ENCODE measurements at places on chromosomes 11 and 22. TPM values are rescaled to one million over a fixed set of nuclear protein-coding genes. Genes with fewer than 3 reads are reported as not detected.
A peak's percentile ranks its signal among the peaks of the same experiment; 100 is the strongest.

The MB gene
- not detected for total RNA-seq

The TSGA10IP gene
- total RNA-seq: not detected

The C1QTNF4 gene
- total RNA-seq: not detected

The MYBPC3 gene
- total RNA-seq: 0.67 TPM

The NXPE1 gene
- not detected for total RNA-seq

The ZBED4 gene
- total RNA-seq: 14.7 TPM

DNA sequence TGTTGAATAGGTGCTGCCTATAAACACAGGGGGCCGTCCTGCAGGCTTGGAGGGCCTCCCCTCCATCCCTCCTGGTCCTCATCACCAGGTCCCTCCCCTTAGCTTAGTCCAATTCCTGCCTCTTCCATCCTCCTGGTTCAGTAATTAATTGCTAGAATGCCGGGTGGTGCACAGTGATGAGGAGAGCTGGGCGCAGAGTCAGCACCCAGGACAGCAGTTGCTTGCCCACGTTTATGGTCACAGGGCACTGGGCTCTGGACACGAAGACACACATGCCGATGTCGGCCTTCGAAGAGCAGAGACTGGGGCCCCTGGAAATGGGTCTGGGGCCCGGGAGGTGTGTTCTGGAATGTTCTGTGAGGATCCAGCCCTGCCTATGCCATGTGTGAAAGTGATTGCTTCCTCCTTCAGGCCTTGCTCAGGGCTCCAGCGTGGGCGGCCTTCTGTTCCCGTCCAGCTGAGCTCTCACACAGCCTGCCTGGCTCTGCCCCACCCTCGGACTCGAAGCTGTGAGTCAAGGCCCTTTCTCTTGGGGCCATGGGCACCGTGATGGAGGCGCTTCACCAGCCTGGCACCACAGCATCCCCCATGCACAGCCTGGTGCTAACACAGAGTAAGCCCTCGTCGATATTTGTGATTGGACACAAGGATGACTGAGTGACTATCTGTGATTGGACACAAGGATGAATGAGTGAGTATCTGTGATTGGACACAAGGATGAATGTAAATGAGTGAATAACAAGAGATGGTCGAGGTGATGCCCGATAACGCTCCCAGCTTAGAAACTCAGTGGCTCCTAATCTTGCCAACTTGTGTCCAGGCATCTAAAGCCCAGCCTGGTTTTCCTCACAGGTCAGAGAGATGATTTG lies 884.7 kb downstream of the BRD1 start:
- no peaks in the 10 kb centered on the region for H3K36me3 ChIP-seq
- no peaks in the 10 kb centered on the region for H3K4me1 ChIP-seq
- H3K4me3 ChIP-seq: no peak overlapping the region
- H3K27ac ChIP-seq: no peak overlapping the region
- no peaks in the 10 kb centered on the region for H3K27me3 ChIP-seq
- DNase-seq: no peak

GRCh38 chr11:10418259-10418949 lies 36.7 kb upstream of the AMPD3 start:
- no peaks in the 10 kb centered on the region for H3K27me3 ChIP-seq
- no peaks in the 10 kb centered on the region for H3K36me3 ChIP-seq
- DNase-seq: no peak
- H3K4me1 ChIP-seq: peaks cover 14% of the 10 kb centered on the region

DNA sequence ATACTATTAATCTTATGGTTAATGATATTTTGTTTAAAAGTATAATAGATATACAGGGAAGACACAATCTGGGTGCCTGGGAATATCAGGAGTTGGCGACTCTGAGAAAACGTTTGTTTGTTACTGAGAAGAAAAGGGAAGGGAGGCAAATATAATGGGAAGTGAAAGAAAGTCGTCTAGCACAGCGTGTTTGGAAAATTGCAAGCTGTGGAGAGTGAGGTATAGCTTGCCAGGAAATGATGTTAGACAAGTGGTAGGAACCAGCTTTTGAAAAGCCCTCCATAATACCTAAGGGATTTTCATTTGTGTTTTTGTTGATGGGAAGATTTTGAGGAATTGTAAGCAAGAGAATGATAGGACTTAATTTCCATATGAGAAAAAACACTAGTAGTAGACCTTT lies 322.2 kb downstream of the LUZP2 start:
- no peak for DNase-seq
- no peaks in the 10 kb centered on the region for H3K36me3 ChIP-seq
- no peak overlapping the region for H3K27ac ChIP-seq

DNA sequence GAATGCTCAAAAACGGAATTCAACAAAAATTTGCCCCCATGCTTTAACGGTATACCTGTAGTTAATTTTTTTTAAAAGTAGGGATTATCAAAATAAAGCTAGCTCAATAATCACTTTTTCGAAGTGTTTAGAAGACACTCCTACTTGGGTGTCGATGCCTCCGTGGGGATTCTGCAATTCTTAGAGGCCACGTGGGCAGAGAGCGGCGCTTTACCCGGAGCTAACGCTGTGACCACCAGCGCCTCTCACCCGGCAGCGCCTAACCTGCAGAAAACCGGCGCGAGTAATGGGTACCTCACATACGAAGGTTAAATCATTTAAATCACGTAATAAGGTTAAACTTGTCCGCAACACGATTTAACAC lies 583 bp downstream of the TAF1D start:
- no peak for DNase-seq
- H3K27ac ChIP-seq: peak overlapping the region; percentile 90
- H3K4me1 ChIP-seq: peaks cover 39% of the 10 kb centered on the region
- H3K4me3 ChIP-seq: peak overlapping the region; percentile 73

GRCh38 chr11:21446939-21447590 lies 745.8 kb upstream of the ANO5 start:
- H3K27ac ChIP-seq: no peak overlapping the region
- no peaks in the 10 kb centered on the region for H3K4me1 ChIP-seq
- H3K4me3 ChIP-seq: no peak overlapping the region
- no peaks in the 10 kb centered on the region for H3K27me3 ChIP-seq
- no peaks in the 10 kb centered on the region for H3K36me3 ChIP-seq

DNA sequence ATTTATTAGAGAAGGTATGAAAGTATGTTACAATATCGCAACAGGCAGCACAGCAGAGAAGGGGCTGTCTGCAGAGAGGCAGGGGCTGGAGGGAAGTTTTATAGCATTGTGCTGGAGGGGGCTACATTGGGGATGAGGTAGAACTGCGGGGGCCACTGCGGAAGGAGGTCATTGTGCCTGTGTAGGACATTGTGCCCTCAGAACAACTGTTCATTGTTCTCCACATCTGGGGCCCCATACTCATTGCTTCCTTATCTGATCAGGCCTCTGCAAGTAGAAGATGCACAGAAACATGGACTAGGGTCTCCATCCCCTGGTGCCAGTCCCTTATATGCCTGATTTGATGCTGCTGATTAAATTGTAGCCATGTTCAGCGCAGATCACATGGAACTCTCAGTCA lies 12.1 kb downstream of the NADSYN1 start:
- H3K4me3 ChIP-seq: no peak overlapping the region
- no peaks in the 10 kb centered on the region for H3K36me3 ChIP-seq
- H3K4me1 ChIP-seq: no peaks in the 10 kb centered on the region
- DNase-seq: no peak

All from B cell (primary cell).